NCI-H2227 treated with DMSO at 0.1 percent for 48 hours (cell line): ENCODE measurements at places on chromosomes 11 and 22.

DNA sequence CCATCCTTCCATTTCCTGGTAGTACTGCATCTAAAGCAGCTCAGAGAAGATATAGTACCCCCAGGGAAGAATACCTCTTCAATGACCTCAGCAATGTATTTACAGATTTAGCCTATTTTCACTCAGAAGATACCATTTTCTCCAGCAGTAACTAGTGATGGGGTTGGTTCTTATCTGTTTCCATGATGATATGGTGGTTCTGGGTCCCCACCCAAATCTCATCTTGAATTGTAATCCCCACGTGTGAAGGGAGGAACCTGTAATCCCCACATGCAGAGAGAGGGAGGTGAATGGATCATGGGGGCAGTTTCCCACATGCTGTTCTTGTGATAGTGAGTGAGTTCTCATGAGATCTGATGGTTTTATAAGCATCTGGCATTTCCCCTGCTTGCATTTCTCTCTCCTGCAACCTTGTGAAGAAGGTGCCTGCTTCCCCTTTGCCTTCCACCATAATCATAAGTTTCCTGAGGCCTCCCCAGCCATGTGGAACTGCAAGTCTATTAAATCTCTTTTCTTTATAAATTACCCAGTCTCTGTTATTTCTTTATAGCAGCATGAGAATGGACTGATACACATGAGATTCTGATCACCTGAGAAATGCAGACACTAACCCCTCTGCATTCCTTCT lies 139.2 kb downstream of the CCDC81 start:
- DNase-seq: no peak

- no peak for DNase-seq
These were observed 205.9 kb downstream of the HIPK3 start for GRCh38 chr11:33463059-33463458.

- no peak for DNase-seq
These were observed 11.4 kb upstream of the ANKK1 start for GRCh38 chr11:113376156-113376555.

GRCh38 chr11:117970400-117971024 lies 15.7 kb upstream of the IL10RA start:
- DNase-seq: no peak

GRCh38 chr11:65478388-65479183 lies 20.3 kb upstream of the MALAT1 start:
- no peak for DNase-seq

GRCh38 chr11:66856496-66857233 lies at the start of gene LRFN4:
TSS of gene LRFN4 (plus strand) at chr11:66857064. CDS start at chr11:66857745, 681 bp downstream.
- DNase-seq: peak; percentile 62

DNA sequence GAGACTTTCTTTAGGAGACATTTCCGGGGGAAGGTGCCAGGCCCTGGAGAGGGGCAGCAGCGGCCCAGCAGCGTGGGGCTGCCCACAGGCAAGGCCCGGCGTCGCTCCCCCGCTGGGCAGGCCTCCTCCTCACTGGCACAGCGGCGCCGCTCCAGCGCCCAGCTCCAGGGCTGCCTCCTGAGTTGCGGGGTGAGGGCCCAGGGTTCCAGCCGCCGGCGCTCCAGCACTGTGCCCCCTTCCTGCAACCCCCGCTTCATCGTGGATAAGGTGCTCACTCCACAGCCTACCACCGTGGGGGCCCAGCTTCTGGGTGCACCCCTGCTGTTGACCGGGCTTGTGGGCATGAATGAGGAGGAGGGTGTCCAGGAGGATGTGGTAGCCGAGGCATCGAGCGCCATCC lies 15.2 kb upstream of the MDK start:
- DNase-seq: no peak
